NCI-H1417 (cell line): ENCODE measurements at places on chromosomes 5 and 9.

DNA sequence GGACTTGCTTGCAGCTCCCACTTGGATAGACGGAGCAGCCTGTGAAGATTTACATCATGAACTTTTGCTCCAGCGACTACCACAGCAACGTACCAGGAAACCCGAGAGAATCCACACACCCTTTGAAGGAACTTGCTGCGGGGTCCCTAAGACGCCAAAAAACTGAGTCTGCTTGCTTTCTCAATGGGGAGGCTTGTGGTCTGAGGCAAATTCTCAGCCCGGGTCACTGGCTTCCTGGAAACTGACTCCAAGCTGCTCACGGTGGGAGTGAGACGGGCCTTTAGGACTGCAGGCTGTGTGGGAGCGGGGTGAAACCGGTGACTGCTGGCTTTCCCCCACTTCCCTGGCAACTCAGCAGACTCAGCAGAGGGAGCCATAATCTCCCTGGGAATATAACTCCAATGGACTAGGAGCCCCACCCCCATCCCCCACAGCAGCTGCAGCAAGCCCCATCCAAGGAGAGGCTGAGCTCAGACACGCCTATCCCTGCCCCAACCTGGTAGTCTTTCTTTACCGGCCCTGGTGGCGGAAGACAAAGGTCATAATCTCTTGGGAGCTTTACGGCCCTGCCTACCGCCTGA lies 466.0 kb downstream of the CAAP1 start:
- no peak for DNase-seq

DNA sequence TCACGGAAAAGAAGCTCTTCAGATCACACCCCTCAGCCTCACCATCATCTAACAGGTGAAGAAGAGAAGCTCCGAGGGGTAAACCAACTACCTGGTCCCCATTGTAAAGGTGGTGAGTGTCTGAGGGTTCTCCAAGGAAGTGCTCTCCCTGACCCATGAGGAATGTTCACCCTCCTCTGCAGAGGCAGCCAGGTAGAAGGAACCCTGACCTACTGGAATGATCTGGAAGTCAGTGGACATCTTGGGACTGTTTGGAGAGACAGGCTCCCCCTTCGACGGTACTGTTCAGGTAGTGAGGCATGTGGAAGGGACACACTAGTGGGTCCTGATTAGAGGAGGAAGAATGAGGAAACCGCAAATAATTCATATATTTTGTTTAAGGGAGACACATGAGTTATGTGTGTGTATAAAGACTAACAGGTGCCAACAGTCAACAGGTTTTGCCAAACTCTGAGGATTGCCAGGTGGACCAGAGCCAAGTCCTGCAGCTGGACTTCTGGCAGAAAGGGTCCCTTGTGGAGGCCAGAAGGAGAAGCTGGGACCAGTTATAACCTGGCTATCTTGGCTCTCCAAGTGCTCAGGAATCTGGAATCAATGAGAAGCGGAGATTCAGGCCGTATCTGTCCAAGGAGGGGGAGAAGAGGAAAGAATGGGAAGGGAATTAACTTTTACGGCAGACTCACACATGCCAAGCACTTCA lies 3.0 kb upstream of the ZBTB34 start:
- DNase-seq, result no peak

DNA sequence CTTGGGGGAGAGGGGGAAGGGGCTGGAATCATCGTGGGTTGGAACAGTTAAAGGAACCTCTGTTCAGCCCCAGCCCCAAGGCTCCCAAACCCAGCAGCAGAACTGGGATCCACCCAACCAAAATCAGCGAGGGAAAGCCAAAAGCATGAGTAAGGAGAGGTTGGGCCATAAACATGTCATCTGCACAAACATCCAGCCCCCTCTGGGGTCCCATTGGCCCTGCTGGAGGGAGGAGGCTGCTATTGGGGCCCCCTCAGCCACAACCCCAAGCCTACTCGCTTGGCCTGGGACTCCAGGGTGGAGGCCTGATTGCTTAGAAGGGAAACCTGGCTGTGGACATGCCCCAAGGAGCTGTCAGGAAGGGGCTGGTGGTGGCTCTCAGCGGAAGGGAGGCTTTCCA lies 154.9 kb downstream of the FGF18 start:
- DNase-seq, result no peak

DNA sequence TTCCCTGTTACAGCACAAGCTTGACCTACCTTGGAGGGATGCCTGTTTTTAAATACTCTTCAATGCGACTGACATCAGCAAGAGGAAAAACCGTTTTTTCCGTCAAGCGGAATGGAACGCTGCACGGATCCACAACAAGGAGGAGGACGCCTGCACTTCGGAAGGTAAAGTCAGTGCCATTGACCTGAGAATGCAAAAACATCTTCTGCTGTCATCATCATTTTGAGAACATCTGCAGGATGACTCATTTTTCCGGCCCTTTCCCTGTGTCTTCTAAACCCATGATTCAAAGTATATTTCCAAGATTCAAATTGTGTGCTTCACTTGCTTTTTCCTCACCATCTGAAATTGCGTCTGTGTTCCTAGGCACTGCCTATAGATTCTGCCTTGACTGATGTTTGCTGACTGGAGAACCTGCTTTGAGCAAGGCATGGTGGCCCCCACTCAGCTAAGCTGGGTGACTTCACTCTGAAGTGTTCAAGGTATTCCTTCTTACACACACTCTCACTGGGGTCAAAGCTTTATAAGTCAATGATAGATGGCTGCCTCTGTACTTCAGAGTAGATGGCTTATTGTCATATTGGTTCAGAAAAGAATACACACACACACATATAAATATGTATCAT lies 78.1 kb downstream of the CEMIP2 start:
- no peak for DNase-seq

DNA sequence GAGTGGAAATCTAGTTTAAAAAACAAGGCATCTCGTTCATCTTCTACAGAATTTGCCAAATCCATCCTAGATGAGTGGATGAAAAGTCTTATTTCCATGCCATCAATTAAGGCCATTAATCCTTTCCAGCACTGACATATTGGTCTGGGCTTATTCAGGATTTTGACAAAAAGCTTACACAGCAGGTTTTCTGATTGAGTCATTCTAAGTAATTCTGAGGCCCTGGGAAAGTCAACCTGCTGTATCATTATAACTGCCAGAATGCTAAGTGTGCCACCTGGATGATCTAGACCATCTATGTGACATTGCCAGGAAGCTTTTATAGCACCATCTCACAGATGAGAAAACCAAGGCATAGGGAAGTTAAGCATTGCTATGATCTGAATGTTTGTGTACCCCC lies 132.1 kb upstream of the MAP3K1 start:
- DNase-seq, result no peak

DNA sequence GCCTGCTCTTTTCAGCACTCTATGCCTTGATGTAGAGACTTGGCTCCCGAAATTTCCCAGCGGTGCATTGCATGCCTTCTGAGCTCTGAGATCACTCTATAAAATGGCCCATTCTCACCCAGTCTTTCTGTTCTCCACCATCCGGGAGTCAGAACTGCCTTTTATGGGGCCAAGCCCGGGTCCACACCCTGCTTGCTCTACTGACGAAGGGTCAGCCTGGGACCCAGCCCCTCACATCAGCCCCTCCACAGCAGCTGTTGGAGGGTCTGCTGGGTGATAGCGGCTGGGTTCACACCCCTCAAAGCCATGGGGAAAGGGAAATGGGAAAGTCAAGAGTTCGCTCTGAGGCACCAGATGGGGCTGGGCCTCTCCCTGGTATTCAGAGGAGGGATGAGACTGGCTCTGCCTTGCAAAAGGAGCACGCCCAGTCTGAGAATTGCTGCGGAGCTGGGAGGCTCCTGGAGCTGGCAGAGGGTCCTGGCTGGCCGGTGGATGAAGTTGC lies 66.0 kb upstream of the ORM1 start:
- DNase-seq, result no peak

- no peak for DNase-seq
Observed at GRCh38 chr5:54738973-54739367, 221.4 kb downstream of the SNX18 start.

DNA sequence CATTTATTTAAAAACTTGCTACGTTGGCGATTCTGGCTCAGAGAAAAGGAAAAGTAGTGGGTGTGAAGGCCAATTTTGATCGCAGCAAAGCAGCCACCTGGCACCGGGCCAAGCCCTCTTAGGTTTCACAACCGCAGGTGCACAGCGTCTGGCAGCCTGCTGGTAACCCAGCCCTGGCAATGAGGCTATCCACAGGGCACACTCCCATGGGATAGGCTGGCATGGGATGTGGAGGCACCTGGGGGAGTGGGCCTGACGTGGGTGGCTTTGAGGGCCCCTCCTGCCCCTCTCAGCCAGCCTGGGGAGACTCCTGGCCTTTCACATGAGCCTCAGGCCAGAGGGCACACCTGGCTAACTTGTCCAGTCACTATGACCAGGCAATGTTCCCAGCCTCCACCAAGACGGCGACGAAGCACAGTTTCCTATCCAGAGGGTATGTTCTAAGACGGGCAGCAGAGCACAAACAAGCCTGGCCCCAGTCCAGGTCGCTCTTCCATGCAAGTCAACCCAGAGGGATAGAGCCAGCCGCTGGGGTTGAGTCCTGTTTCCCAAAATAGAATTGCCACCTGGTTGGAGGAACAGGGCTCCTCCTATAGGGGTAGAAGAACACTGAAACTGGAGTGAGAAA lies 19.0 kb downstream of the CMBL start:
- peak; percentile 98 for DNase-seq

DNA sequence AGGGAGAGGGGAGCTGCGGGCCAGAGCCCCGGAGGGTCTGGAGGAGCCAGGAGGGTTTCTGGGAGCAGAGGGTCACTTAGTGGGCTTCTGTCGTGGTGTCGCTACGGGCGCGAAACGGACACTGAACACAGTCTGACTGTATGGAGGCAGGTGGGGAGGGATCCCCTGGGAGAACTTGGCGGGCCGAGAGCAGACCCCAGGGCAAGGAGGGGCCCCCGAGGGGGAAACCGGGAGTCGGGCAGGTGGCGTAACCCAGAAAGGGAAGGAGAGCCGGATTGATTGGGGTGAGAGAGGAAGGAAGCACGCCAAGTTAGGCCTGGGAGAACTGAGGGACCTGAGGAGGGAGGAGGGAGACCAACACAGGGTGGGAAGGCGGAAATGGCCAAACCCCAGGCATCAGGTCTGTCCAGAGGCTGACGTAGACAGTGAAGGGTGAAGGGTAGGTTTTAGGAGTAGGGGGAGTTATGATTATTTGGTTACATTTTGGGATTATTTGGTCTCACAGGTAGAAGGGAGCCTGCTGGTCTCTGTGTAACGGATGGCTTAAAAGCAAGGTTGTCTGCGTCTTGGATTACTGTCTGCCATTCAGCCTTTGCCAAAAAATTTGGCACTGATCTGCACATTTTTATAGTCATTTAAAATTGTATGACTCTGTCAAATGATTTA lies 3.3 kb upstream of the MSMP start:
- DNase-seq, result no peak

DNA sequence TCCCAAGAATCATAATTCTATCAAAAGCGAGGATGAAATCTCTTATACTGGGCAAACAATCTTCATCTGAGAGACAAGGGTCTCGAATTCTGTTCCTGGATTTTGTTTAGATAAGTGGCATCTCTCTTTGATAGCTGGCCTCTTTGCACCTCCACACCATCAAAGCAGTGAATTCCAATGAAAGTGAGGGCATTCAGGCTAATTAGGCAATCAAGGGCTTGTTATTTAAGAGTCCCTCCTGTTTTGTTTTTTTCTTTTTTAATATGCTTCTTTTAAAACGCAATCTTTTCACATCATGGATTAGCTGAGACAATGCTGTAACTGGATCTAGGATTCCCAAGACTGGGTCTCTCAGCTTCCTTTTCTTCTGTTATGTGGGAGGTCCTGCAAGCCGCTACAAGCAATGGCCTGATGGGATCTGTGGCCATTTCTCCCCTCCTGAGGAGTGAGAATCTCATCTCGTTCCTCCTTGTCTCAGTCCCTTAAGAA lies 67.9 kb downstream of the TNC start:
- DNase-seq, result no peak

DNA sequence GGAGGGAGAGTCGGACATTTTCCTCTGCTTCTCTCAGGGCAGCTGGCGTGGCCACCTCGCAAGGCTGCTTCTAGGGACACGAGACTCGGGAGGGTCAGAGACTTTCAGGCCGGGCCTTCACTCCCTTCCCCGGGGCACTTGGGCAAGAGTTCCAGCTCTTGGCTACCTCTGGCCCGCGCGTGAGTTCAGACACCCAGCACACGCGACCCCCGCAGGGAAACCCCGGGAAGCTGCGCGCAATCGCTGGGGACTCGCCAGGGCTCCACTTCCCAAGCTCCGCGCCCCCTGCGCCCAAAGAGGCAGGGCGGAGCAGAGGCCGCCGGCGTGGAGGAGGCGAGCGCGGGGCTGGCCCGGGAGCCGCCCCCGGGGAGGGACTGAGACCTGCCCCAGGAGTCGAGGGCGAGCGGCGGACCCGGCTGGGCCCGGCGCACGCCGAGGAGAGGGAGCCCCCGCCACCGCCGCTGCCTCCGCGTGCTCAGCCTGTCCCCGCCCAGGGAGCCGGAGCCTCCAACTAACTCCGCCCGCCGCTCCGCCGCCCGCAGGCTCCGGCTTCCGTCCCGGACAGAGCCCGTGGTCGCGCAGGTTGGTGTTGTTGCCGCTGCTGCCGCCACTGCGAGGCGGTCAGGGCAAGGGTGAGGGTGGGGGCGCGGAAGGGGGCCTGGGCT lies at the start of gene PAM:
PAM (plus strand) TSS at position 539 of the 665 bp plus-strand sequence. CDS start 110,891 bp downstream, outside the sequence.
- peak; percentile 72 for DNase-seq

- no peak for DNase-seq
Observed at GRCh38 chr5:127870914-127871313, 167.7 kb downstream of the CCDC192 start.

GRCh38 chr5:52811067-52811749 lies 23.5 kb downstream of the ITGA1 start:
- DNase-seq, result no peak

DNA sequence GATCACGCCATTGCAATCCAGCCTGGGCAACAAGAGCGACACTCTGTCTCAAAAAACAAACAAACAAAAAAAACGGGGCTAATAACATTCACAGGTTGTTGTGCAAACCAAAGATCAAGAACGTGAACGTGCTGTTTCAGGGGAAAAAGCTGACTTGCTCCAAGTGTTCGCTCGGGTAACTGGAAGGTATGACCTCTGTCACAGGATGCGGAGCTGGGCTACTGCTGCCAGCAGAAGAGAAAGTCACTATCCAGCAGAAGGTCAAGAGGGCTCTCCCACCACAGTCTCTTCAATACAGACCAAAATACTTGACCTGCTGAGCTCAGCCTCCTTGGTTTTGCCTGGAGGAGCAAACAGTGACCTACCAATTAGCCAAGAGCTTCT lies 59.7 kb downstream of the ABCA1 start:
- no peak for DNase-seq

GRCh38 chr9:126722922-126723806 lies 81.7 kb upstream of the ZBTB43 start:
- DNase-seq, result peak; percentile 78

GRCh38 chr5:40774623-40775022 lies 18.9 kb upstream of the TTC33 start:
- no peak for DNase-seq
